ENCODE measurements at places on chromosomes 2 and 18.

DNA sequence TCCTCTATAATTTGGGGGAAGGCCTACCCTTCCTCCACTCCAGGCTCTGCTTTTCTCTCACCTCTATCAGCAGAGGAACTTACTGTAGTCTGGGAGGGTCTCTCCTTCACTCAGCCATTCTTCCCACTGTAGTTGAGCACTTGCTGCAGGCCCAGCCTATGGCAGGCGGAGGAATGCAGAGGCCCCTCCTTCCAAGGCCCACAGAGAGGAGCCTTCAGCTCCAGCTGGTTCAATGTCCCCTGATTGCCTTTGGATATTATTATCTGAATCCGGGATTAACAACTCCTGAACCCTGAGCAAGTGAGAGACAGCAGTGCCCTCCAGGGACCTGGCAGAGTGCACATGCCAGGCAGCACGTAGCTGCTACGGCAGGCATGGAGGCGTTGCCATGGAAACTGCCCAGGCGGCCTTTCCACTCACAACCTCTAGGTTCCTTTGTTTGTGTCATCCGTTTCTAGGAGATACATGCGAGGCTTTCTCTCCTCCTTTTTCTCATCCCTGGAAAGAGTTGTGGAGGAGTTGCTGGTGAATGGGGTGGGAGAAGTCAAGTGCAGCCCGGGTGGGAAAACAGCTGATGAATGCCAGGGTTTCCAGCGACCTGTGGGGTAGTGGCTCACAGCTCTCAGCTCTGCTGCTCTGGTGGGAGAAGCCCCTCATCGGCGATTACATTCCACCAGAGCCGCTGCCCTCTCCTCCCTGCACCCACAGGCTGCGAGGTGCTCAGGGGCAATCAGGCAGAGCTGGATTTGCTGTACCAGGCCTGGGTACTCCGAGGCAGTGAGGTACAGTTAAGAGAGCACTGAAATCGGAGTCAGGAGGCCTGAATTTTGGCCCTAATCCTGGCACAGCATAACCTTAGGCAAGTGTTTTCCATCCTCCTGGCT is 55.3 kb upstream of the HK2 start:
- no peak for DNase-seq

GRCh38 chr2:210112871-210113270 is 58.3 kb downstream of the KANSL1L start:
- DNase-seq, result no peak

GRCh38 chr18:54210463-54210862 is 14.0 kb downstream of the MBD2 start:
- no peak for DNase-seq

DNA sequence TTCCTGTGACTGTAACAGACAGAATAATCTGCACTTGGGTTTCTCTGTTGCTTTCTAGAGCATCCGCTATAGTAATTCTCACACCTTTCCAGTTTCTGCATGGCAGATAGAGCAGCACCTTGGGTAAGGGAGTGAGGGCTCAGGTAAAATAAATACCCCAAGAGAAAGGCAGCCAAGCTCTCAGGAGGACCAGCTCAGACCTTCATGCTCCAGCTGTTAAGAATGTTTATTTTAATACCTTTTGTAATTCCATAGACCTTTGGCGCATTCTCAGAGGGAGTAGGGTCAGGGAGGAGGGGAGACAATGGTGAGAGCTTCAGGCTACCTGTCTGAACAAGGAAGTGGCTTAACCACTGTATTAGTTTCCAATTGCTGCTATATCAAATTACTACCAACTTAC is 16.2 kb upstream of the TMEM178A start:
- DNase-seq, result no peak

DNA sequence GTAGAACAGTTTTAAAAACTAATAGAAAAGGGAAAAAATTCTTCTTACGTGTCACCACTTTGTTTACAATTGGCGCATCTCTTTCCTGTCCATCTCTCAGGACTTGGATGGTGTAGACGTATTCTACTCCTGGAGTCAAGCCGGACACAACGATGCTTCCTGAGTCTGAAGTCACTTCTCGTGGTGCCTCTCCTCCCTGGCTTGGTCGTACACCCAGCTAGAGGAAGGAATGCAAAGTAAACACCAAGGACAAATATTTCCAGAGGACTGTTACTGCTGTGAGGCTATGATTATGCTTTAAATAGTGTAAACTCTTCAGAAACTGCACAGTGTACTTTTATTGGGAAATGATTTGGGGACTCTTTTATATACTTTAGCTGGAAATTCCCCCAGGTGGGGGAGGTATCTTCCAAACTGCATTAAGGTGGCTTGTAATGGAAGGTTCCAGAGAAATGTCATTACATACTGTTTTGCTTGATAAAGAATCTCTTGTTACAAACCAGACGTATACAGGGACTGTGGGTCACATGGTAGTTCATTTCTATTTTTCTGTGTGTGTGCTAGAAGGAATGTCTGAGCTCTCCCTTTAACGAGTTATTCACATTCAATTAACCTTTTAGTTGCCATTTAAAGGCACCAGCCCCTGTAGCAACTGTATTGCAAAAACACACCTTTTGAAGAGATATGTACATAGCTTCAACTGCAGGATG is 38.1 kb downstream of the FN1 start:
- DNase-seq, result no peak

DNA sequence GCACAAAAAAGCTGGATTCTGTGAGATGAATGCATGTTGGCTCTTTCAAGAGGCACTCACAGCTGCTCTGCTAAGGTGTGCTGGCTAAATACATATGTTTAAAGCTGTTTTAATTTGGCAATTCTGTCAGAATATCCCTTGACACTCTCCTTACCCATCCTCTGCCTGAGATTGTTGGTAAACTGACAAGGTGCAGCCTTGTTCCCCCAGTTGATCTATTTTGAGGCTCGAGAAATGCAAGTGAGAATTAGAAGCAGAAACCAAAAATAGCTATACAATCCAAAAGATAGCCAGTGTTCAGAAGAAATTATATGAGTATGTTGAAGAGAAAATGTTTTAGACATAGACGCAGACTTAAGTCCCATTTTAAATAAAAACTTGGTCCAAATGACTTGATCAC is 971.7 kb upstream of the GYPC start:
- no peak for DNase-seq

DNA sequence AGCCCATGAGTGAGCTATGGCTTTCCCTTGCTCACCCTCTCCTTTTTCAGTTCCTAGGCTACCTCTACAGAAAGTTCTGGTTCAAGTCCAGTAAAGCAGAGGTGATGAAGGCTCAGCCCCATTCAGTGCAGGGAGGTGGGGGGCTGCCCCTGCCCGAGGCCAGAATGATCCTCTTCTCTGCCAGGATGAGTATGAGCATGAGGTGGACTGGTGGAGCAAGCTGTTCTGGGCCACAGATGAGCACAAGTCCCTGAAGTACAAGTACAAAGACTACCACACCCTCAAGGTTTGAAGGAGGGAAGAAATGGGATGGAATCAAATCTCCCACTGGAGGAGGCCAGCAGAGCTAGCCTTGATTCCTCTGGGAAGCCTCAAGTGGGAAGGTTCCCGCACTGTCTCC is 42.4 kb downstream of the LMAN2L start:
- DNase-seq, result no peak

- DNase-seq, result no peak
Observed at GRCh38 chr2:218959761-218960308, 369 bp downstream of the CDK5R2 start.

DNA sequence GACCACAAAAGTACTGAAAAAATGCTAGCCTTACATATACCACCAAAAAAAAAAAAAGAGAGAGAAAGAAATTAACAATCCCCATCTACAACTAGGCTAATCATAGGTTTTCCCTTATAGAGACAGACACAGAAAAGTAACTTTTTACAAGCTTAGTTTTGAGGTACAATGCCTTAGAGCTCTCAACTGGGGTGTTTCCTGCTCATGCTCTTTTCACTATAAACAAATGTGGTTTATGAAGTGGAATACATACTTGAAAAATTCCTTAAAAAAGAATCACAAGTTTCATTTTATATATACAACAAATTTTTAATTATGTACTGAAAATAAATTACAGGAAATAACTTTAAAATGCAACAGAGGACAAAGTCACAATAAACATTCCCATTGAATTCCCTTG is 82.5 kb downstream of the ATL2 start:
- no peak for DNase-seq

DNA sequence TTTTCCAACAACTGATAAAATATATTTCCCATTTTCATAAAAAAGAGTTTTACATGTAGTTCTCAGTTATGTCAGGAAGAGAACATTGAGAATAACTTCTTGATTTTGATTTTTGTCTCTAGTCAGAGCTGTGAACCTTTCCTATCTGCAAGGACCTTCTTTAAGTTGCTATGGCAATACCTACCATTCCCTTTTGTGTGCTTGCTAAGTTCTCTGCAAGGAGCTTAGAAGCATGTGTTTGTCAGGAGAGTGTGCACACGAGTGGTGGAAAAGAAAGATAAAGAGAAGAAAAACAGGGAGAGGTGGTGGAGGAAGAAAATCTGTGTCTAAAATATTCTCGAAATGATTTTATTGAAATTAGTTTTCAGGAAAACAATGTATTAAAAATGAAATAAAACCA is 140.3 kb upstream of the SLC8A1 start:
- no peak for DNase-seq

DNA sequence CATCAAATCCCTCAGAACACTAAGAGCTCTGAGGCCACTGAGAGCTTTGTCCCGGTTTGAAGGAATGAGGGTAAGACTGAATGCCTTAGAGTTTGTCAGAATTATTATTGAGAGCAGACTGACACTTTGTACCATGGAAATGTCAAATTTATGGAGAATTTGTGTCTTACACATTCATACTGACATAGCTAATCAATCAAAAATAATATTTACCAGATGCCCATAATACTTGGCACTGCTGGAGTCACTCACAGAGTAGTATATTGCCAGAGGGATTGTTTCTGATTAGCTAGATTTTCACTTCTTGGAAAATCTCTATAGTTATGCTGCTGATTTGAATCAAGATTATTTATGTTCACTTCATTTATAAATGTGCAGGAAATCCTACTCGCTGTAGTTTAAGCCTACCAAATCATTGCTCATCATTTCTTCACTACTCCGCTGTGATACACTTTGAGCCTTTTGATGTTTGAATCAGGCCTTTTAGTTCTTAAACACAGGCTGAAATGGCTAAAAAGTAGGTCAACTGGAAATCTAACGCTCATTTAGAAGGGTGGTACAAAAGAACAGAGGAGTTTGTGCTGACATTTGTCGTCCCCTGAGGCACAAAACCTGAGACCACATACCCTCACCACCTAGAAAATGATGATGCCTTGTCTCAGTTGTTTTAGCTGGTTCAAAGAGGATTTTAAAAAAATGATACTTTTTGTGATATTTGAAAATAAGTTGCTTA is 96.1 kb upstream of the CSRNP3 start:
- DNase-seq, result no peak

- DNase-seq, result no peak
Observed at GRCh38 chr2:64177315-64177714, 33.1 kb upstream of the PELI1 start.

GRCh38 chr18:56789004-56789888 is 138.1 kb downstream of the WDR7 start:
- no peak for DNase-seq

GRCh38 chr2:234199996-234200395 is 149.5 kb downstream of the SPP2 start:
- no peak for DNase-seq

DNA sequence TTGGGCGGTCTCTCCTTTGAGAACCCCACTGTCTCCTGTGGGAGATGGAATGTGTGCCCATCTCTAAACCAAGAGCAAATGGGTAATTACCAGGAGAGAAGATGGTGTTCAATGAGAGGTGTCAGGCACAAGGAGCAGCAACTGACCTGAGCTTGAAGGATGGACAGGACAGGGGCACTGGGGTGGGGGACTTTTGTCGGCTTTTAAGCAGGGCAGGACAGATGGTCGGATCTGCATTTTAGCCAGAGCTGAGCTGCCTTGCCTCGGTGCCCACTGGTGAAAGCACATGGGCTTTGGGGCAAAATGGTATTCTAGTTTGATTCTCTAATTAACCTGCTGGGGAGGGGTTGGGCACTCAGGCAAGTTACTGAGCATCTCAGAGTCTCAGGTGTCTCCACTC is 98.0 kb downstream of the INHBB start:
- no peak for DNase-seq

DNA sequence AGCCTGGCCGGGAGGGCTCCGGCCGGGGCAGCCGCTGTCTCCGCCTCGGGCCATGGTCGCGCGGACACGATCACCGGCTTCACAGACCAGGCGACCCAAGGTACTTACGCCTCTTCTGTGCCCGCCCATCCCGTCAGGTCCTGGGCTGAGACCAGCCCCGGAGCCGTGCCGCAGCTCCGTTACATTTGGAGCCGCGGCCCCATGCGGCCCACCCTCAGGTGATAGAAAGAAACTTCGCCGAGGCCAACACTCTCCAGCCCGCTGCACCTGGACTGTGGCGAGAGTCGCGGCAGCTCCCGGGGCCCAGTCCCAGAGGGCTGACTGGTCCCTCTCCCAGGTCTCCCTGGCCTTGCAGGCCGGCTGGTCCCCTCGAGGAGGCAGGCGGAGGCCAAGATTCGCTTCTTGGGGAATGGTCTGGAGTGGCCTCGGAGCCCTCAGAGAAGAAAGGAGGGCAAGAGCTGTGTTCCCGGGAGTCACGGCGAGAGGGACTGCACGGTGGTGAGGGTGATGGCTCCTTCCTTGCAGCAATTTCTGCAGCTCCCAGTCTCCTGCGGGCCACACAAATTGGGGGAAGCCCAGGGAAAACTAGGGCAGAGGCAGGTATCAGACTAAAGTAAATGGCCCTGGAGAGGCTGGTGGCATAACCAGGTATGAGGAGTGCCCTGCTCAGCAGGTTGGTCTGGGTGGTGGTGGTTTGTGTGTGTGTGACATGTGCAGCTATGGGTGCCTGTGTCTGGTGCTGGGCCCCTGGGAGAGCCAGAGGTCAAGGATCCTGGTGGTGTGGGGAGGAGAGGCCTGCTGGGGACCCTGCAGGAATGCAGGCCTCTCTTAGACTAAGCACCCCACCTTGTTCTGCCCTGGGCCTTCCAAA is 822 bp downstream of the GDF7 start:
- no peak for DNase-seq

GRCh38 chr2:28471214-28471613 is 24.6 kb upstream of the PLB1 start:
- no peak for DNase-seq

DNA sequence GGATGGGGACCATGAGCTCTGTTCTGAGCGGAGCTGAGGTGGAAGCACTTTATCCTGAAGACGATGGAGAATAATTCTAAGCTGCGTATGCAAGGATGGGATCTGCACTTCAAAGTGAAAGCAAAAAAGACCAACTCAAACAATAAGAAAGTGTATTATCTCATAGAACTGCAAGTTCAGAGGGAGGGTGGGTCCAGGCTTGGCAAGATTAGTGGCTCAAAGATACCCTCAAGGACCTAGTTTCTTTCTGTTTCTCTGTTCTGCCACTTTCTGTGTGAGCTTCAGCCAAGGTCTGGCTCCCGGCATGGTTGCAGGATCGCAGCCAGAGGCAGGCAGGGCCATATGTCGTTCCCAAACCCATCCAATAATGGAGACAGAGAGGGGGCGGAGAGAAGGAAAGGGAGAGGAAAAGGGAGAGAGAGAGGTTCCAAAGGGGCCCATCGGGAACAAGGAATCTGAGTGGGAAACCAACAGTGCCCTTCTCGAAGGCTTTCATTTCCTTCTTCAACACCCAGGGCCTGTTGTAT is 169.2 kb upstream of the NCK2 start:
- no peak for DNase-seq

- DNase-seq, result no peak
Observed at GRCh38 chr2:28270456-28271152, 122.1 kb upstream of the FOSL2 start.

All from BJ (cell line).